Central memory CD4-positive, alpha-beta T cell (primary cell): ENCODE measurements at places on chromosomes 1 and 21.

GRCh38 chr21:18245464-18245967 lies 883 bp downstream of the CHODL start:
- DNase-seq, result no peak

DNA sequence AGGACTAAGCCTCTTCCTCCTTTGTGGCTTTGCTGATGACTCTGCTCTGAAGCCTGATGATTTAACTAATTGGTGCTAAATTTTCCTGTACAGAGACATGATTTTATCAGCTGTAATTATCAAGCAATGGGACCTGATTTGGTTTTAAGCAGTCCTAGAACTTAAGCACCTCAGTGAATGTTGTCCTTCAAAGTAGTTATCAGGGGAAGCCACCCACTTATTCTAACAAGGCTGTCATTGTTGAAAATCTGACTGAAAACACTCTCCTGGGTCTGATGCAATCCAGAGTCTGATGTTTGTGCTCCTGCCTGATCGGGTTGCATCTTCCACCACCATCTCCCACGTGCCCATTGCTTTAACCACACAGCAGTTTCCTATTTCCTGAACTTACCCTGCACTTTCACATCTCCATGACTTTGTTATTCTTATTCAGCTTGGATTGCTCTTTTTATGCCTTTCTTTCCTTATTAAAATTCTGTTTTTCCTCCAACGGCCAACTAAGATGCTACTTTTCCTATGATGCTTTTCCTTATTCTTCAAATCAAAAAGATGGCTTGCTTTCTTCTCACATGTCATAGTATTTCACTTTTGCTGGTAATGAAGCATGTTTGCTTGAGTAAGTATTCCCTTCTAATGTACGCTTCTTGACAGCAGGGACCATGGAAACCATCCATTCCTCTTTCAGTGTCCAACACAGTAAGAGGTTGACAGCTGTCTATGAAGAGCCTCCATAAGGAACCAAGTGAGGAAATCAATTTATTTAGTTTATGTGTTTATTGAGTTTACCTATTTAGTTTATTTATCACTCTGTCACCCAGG lies 55.0 kb downstream of the S1PR1 start:
- peak; percentile 64 for DNase-seq

DNA sequence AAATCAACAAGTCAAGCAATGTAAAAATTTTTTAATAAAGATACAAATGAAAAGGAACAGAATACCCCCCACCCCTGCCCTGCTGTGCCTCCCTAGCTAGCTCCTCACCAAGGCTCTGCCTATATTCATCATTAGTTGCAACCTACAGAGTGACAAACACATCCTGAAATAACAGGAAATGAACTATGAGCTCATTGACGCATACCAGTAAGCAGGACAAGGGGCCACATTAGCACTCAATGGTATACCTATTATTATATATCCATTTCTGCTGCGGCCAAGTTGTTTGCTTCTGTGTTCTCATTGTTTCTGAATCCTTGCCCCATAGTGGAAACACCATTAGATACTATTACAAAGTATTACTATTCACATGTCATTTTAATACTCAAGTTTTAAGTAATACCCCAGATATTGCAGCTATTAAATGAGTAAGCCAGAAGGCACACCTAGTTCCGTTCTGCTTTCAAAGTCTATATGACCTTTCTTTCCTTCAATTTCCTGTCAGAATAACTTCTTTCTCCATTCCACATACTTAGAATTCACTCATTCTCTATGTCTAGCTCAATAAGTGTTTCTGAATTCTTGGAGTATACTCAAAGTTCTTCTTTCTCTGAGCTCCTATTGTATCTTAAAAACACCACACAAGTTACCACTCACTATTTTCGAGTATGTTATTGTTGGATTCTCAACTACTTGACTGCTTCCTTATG lies 1214.9 kb downstream of the PLA2G4A start:
- DNase-seq, result no peak

DNA sequence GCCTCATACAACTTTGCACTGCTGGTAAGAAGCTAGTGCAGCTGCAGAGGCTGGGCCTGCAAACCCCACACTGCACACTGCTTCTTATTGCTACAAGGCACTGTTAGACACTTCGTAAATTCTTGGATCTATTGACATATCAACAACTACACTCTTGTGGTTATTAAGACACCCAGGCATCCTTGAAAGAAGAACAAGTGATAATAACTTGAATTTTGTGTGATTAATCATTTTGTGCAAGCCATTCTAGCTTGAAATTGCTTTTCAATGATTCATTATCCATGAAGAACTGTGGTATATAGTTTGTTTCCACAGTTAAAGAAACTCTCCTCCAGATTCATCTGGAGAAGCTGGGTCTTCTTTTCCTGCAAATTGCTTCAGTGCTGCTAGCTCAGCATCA lies 33.7 kb upstream of the IFI44L start:
- DNase-seq, result no peak

- DNase-seq, result no peak
These were observed 139.7 kb downstream of the CYYR1 start for GRCh38 chr21:26433386-26433785.

- DNase-seq, result peak; percentile 83
These were observed 21.0 kb upstream of the CBR3 start for GRCh38 chr21:36113647-36114428.

- no peak for DNase-seq
These were observed 493 bp upstream of the ELOA start for GRCh38 chr1:23742670-23743286.

DNA sequence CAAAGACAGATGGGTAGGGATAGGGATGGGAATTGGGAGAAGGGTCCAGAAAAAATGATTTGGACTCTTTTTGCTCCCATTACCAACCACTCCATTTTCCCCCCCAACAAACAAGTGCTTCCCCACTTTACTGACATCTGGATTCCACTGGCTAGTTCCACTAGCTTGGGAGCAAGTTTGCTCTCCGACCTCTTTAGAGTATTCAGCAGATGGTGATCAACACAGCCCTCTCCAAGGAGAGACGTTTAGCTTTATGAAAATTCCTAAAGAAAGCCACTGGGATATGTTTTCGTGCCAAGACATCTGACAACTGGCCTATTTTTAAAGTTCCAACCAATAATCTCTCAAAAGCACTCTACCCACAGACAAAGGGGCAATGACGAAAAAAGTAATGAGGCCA lies 50.3 kb downstream of the ITPKB start:
- no peak for DNase-seq

DNA sequence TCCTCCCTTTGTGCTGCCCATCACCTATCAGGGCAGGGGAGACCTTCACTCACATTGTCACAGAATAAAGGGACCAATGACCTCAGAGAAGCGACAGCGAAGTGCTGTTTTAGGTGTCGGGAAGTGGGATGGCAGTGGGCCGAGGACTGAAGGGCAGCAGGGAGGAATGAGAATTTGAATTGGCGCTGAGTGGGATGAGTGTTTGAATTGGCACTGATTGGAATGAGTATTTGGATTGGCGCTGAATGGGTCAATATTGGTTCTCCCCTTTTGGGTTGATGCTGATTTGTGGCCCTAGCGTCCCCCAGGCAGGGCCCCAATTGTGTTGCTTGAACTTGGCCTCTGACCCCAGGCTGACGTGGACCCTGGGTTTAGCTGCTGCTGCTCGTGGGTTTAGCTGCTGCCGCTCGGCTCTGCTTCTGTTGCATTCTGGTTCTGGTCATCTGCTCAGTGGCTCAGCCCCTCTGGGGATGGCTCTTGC lies 12.4 kb upstream of the UMODL1 start:
- no peak for DNase-seq

- DNase-seq, result no peak
These were observed 502.9 kb upstream of the ZRANB2 start for GRCh38 chr1:71583756-71584155.

DNA sequence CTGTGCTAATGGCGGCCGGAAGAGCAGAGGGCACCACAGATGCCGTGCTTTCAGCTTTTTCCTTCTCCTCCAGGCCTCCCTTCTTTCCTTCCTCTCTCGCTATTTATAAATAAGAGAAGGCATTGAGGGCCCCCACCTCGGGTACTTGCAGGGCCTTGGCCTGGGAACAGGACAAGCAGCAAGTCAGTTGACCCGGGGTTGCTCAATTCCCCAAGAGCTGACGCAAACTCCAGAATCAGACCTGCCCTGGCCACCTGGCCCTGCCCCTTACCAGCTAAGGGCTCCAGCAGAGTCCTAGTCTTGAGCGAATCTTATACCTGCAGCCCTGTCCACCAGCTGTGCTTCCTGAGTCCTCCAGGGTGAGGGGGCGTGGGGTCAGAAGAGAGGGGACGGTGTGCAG lies 13.5 kb downstream of the TNFRSF1B start:
- DNase-seq, result no peak

GRCh38 chr1:227416156-227416830 lies 98.0 kb upstream of the CDC42BPA start:
- no peak for DNase-seq

GRCh38 chr1:110220324-110220723 lies 10.2 kb downstream of the KCNC4 start:
- DNase-seq, result no peak

DNA sequence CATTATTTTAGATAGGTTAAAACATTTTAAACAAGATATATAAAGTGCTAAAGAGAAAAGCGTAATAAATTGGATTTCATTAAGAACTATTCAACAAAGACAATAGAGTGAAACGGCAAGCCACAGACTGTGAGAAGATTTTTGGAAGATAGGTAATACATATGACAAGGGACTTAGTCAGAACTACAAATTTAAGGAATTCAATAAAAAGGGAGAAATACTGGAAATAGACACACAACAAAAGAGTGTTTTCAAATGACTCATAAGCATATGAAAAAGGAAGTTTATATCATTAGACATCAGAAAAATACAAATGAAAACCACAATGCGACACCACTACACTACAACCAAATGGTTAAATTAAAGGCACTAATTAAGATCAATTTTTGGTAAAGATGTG lies 90.5 kb downstream of the GDAP2 start:
- no peak for DNase-seq

DNA sequence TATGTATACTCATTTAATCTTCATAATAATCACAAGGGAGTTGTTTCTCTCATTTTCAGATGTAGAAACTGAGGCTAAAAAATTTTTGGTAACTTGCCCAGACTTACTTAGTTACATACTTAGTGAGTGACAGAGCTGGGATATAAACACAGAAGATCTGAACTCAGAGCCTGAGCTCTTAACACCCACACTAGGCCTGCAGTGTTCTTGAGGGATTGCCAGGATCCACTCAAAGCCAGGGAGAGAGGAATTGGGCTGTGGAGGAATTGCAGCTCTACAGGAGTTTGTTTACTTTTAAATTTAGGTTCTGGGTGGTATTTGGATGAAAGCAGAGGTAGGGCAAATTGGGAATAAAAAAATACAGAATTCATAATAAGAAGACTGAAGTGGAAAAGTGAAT lies 515.1 kb upstream of the PLXNA2 start:
- DNase-seq, result no peak

DNA sequence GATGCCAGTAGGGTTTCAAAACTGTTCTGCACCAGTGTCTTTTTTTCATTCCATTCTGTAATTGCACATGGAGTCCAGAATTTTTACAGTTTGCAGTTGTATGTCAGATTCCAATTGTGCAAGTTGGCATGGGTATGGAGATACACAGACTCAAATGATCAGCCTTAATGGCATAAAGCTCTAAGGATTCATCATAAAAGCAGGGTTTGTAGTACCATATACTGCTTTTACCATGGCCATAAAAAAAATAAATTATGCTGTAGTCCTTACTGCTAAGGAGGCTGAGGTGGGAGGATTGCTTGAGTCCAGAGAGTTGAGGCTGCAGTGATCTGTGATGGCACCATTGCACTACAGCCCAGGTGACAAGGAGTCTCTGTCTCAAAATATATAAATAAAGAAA lies 10.3 kb downstream of the MTARC1 start:
- DNase-seq, result no peak

GRCh38 chr1:94026619-94027380 lies 94.1 kb downstream of the ABCA4 start:
- DNase-seq, result no peak

- DNase-seq, result no peak
These were observed 191.2 kb upstream of the GREM2 start for GRCh38 chr1:240803151-240803550.

DNA sequence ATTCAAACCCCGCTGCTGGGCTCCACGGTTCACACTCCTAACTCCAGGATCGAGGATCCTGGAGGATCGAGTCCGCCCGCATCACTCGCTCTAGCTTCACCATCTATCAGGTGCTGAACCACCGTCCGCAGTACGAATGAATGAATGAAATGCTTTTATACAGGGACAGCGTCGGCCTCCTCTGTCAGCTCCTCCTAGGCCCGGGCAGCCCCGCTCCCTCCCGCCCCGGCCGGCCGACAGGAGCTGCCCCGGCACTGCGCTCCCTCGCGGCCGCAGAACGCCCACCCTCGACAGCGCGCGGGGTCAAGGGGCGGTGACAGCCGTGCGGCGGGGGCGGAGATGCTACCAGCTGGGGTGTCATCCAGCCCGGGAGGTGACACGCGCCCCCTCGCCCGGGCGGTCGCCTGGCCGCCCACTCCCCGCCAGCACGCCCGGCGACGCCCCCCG lies 520 bp downstream of the ZBTB17 start:
- no peak for DNase-seq

DNA sequence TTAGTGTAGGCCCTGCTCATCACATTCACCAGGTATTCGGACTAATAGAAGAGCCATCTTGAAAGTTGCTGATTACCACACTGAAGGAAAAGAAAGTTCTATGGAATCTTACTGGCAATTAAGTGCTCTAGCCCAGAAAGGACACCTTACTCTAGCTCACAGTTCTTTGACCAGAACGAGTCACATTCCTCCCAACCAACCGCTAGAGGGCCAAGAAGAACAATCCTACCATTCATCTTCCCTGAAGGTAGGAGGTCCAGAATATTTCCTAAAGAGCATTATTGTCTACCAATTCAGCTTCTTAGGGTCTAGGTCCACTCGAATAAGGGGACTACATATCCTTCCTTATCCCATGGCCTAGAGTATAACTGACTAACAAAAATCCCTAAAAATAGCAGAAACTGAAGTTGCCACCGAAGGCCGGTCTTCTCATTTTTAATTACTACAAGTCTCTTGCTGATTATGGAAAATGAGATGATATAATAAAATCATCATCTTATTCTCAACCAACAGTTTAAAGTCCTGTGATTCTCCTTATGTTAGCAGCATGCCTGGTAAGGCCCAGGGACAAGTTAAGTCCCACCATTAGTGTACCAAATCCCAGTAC lies 2.7 kb upstream of the FMO1 start:
- DNase-seq, result peak; percentile 16

DNA sequence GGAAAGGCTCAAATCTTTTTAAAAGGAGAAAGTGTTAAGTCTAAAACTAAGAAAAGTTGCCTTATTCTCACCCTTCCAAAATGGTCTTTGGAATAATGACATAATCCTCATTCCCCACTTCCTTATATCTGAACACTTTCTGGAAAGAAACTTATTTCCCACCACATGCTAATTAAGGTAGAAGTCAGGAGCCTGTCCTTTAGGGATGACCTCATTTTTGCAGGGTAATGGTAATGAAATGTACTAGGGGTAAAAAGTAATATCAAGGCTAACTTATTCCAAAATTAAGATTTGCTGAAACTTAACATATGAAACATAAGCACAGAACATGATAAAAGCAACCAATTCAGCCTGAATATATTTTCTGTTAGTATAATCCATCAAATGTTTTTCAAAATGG lies 29.4 kb upstream of the C1orf185 start:
- no peak for DNase-seq
